Kasumi-1 (cell line): ENCODE measurements at places on chromosomes 2 and 18.
A peak's percentile ranks its signal among the peaks of the same experiment; 100 is the strongest.

GRCh38 chr18:26252411-26252810, 26.2 kb downstream of the TAF4B start:
- DNase-seq, result no peak

DNA sequence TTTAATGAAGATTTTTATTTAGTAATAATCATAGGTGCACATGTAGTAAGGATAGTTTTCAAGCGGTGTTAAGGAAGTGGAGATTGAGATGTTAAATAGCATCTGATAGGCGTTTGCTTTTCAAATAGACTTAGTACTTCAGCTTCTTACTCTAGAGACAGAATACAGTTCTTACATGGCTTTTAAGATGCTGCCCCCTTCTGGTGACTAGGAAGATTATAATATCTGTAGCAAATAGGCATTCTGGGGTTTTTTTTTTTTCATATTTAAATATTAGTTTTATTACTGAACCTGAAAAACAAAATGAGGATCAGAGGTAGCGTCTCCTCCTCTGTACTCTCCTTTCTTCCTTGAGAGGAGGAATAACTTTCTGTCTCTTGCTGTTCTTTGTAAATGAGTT, 100.2 kb downstream of the AGAP1 start:
- peak; percentile 28 for DNase-seq

DNA sequence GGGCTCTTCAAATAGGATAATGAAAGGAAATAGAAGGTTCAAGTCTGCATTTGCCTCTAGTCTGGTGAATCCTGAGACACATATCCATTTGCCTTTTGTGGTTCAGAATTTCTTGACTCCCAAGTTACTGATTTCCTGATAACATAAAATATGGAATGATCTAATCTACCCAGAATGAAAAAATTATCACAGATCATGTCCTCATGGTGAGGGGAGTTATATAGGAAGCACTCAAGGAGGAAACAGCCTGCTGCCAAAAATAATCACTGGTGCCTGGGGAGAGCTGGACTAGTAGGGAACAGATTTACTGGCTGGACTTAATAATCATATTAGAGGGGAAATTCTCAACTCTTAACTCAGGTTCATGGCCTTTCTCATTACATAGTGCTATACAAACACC, 95.5 kb upstream of the STK17B start:
- DNase-seq, result peak; percentile 19

DNA sequence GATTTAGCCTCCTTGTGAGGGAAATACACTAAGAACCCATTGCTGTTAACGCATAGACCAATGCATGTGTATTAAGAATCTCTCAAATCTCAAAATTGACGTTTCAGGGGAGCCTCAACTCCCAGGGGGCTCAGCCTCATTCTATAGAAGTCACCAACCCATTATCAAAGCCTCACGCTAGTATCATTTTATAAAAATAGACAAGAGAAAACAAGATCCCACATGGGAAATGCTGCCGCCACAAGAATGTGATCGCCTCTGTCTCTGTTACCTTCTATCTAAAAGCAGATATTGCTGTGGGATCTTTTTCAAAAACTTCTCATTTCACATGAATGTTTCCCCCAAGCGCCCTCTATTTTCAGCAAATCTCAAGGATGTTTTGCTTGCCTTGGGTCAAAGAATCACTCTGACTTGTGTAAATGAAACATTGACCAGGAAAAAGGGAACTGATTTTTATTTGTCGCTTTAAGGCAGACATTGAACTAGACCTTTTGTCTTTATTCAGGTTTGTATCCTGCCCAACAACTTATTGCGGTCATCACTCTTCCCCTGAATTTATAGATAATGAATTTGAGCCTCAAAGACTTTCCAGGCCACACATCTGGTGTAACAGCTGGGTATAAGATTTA, 679.0 kb upstream of the ID2 start:
- DNase-seq, result no peak

- no peak for DNase-seq
Observed at GRCh38 chr2:215425021-215425782, 10.7 kb downstream of the FN1 start.

DNA sequence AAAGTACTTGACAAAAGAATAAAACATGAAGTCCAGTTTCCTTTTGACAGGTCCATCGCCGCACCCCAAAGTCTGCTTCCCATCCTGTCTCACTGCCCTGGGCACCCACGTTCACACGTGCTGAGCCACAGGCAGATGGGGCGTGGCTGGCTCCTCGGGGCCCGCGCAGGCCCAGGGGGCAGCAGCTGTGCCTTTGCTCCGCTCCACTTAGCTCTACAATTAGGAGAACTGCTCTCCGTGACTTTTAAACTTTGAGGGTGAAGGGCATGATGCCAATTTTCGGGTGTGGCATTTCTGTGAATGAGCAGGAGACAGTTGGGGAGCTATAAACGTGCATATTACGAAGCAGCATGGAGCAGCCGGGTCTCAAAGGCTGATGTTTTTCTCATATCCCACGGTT, 152.4 kb downstream of the TDRD15 start:
- DNase-seq, result no peak

GRCh38 chr2:226234187-226234586, 565.4 kb downstream of the IRS1 start:
- no peak for DNase-seq

- peak; percentile 24 for DNase-seq
Observed at GRCh38 chr2:25557179-25558036, 116.0 kb downstream of the DTNB start.

DNA sequence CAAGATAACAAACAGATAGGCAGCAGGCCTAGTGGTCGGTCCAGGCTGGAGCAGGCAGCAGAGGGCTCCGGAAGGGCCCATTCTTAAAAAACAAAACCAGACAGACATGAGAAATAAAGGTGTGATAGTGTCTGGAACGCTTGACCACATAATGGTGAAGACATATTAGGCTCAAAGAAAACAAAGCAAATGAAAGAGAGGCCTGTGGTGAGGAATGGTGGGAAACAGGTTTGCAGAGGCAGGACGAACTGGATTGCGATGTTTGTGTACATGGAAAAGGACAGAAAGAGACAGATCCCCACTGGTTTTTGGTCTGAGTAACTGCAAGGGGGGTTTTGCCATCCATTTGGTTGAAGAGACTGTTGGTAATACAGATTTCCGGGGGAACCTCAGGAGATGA, 19.9 kb downstream of the QPCT start:
- no peak for DNase-seq

- no peak for DNase-seq
Observed at GRCh38 chr2:172230889-172231401, 128.2 kb upstream of the DLX2 start.

DNA sequence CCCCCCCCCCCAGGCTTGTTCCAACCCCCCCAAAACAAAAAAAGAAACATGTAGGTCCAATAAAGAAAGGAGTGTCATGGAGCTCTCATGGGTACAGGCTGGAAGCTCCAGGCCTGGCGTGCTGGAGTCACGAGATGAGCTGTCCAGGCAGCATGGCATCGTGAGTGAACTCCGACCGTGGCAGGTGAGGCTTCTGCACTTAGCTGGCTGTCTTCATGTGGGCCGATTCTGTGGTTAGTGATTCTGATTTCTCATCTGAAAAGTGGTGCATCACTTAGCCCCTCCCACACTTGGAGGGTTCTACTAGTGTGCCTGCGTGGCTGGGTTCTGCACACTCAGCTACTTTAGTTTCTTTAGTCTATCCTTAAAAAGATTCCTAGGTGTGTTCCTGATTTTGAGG, 126.4 kb upstream of the MGAT5 start:
- no peak for DNase-seq

DNA sequence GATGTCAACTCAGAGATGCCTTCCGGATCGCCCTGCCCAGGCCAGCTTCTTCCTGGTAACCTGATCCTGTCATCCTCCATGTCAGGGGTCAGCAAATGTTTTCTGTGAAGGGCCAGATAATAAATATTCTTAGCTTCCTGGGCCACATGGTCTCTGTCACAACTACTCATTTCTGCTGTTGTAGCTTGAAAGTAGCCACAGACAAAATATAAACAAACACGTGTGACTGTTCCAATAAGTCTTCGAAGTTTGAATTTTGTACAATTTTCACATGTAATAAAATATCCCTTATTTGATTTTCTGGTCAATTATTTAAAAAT, 35.8 kb downstream of the ANXA4 start:
- no peak for DNase-seq

- DNase-seq, result no peak
Observed at GRCh38 chr18:2573408-2573807, 2.1 kb downstream of the NDC80 start.

- DNase-seq, result no peak
Observed at GRCh38 chr2:171963198-171963597, 36.6 kb upstream of the METAP1D start.

DNA sequence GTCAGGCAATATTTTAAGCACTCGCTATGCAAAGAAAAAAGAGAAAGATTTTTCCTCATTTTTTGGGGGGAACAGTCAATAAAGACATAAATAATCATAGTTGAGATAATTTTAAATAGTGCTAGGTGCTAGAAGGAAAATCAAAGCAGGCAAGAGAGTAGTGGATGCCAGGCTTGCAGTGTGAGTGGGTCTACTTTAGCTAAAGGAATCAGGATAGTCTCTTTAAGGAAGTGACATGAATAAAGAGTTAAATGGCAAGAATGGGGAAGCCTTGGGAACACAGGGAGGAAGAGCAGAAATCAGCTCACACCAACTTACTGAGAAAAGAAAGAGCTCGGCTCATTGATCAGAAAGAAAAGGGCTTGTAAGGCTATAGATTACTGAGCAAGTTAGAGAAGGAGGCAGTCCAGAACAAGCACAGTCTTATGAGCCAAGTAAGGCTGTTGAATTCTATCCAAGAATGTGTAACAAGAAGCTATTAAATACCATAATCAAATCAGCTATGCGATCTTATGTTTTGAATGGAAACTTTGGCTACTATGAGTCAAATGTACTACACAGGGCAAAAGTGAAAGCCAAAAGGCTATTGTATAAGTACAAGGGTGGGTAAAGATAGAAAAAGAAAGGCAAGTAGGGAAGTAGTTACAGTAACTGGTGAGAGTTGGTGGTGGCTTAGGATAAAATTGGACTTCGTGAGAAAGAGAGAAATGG, 833.8 kb upstream of the PIK3C3 start:
- DNase-seq, result no peak

GRCh38 chr2:5433855-5434254, 258.3 kb upstream of the SOX11 start:
- no peak for DNase-seq

- no peak for DNase-seq
Observed at GRCh38 chr2:207515671-207516070, 14.1 kb upstream of the CREB1 start.

- DNase-seq, result no peak
Observed at GRCh38 chr18:24570716-24571115, 110.3 kb downstream of the HRH4 start.

DNA sequence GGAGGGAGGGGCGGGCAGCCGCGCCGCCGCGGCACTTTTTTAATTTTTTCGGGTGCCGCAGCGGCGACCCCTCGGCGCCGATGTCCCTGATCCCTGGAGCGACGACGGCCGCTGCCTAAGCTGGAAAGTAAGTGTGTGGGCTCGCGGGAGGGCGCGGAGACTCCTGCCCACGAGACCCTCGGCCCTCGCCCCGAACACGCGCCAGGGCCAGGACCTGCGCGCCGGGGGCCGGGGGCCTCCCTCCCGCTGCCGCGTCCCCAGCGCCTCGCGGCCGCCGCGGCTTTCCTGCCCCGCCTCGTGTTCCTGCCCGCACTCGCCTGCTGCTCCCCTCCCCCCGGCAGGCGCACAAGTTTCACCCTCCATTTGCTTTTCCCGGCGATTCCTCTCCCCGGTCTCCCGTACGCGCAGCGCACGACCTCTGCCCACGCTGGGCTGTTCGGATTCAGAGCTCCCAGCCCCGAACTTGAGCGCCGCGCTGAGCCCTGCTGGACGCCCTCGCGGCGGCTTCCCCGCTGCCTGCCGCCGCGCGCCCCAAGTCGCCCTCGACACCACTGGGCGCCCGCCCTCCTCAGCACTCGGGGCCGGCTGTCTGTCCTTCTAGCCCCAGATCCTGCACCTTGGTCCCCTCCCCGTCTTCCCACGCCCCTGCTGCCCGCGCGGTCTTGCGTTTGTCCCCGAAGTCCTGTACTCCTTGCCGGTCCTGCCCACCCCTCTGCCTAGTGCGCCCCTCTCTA, 507 bp downstream of the PKP4 start:
- peak; percentile 80 for DNase-seq

- DNase-seq, result peak; percentile 10
Observed at GRCh38 chr2:210195101-210195852, 24.1 kb upstream of the KANSL1L start.

DNA sequence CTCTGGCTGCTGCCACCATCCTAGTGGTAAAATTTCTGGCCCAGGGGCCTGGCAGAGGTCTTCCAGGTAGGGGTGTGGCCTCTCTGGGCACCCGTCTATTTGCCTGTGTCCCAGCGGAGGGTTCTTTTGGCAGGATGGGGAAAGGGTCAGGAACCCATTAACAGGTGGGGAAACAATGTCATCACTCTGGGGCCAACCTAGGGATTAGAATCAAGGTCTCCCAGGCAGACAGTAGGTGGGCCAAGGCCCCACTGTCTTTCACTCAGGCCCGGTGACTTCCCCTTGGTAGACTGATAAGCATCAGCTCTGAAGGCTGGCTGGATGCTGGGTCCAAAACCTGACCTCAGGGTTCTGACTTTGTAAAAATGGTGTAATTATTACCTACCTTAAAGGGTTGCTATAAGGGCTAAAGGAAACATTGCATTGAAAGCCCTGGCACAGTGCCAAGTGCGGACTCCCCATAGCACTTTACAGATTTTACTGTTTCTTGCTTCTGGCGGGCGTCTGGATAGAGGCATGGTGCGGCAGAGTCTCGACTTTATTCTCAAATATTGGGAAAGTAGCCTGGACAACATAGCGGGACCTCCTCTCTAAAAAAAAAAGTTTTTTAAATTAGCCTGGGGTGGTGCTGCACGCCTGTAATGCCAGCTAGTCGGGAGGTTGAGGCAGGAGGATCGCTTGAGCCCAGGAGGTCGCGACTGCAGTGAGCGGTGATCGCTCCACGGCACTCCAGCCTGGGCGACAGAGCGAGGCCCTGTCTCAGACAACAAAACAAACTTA, 2.2 kb downstream of the LBX2 start:
- no peak for DNase-seq

GRCh38 chr2:97764559-97765263, 51.3 kb downstream of the ZAP70 start:
- no peak for DNase-seq

GRCh38 chr2:39175026-39175812, 54.4 kb upstream of the SOS1 start:
- no peak for DNase-seq

DNA sequence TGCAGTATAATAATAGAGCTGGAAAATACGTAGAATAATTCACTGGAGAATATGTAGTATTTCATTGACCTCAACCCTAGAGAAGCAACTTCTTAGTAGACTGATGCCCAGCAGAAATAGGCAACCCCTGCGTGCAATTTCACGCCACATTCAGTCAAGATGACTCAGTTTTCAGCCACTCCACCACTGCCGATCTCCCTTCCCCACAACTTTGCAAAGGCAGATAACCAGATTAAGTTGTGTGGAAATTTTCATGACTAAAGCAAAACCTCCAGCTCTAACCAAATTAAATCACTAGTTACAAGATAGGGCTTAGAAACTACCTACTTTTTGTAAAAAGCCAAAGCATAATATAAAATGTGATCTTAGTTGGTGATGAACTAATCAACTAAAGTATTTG, 63.3 kb upstream of the STK17B start:
- no peak for DNase-seq
